ENCODE measurements at places on chromosomes 2 and 18. TPM values are rescaled to one million over a fixed set of nuclear protein-coding genes. Genes with fewer than 3 reads are reported as not detected.

The RESP18 gene
- total RNA-seq = not detected

The ST8SIA5 gene
- not detected for total RNA-seq

The ACKR3 gene
- 2.2 TPM for total RNA-seq

The C1QL2 gene
- total RNA-seq = not detected

The ANKRD30B gene
- not detected for total RNA-seq

The CRACDL gene
- not detected for total RNA-seq

The CHRND gene
- total RNA-seq = not detected

The ACVR1C gene
- 2.3 TPM for total RNA-seq

DNA sequence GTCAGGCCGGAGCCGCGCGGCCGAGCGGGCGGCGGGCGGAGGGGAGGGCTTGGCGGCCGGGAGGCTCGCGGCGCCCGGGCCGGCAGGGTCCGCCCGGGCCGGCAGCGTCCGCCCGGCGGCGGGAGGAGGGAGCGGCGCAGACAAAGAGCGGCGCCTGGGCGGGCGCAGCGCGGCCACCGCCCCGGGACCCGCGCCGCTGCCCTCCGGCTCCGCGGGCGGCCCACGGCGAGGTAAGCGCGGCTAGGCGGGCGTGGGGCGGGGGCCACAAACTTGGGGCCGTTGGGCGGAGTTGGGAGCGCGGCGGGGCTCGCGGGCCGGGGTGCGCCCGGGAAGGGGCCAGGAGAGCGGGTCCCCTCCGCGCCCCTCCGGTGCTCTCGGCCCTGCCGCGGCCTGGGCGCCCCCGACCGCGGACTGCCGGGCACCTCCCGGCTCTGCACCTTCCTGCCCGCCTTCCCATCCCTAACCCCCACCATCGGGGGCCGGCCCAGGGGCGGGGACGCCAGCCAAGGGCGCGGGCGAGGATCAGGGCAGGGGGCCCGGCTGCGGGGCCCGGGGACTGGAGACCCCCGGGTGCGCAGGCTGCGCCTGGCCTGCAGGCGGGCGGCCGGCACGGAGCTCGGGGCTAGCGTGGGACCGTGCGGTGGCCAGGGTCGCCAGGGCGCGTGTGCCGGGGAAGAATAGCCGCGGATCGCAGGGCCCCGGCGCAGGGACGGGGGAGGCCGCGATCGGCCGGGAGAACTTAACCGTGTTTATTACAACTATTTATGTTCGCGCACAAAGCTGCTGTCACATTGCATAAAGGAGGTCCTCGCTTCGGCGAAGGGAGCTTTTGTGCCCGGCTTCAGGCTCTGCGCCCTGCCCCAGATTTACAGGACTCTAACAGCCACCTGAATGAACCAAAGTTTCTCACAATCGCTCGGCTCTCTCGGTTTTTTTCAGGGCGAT is at the start of gene NCK2:
Gene NCK2 (plus strand): TSS at position 4 of the 945 bp plus-strand sequence. CDS start 110,152 bp downstream, outside the sequence.
- peak; percentile 45 for DNase-seq

GRCh38 chr2:198135481-198135934 is 331.1 kb downstream of the PLCL1 start:
- no peak for DNase-seq

- no peak for DNase-seq
Observed at GRCh38 chr2:237280229-237280628, 133.7 kb downstream of the COL6A3 start.

GRCh38 chr2:55334728-55335127 is 65.7 kb upstream of the MTIF2 start:
- DNase-seq = no peak

DNA sequence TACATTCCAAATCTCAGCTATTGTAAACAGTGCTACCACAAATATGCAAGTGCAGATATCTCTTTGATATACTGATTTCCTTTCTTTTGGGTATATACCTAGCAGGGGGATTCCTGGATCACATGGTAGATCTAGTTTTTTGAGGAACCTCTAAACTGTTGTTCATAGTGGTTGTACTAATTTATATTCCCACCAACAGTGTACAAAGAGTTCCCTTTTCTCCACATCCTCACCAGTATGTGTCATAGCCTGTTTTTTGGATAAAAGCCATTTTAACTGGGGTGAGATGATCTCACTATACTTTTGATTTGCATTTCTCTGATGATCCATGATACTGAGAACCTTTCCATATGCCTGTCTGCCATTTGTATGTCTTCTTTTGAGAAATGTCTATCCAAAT is 6.3 kb upstream of the CCNT2 start:
- no peak for DNase-seq

DNA sequence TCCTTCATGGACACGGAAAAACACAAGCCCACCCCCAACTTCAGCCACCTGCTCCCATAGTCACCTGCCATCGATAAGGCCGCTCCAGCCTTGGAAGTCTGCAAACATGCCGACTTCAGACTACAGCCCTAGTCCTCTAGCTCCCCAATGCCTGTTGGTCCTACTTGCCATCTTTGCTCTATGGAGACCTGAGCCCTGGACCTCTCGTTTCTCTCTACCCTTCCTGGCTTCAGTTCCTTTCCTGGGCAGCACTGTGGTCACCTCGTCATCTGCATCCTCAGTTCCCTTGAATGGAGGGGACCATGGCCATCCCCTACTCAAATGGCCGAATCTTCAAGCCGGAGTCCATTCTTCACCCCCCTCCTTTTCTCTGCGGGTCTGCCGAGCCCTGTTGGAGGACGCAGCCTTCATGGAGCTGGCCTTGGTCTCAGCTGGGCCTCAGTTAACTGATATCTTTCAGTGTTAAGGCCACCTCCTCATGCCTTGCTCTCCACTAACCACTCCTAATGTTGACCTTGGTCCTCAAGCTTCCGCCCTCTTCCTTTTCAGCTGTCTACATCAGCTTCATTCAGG is 47.7 kb upstream of the GBX2 start:
- no peak for DNase-seq

DNA sequence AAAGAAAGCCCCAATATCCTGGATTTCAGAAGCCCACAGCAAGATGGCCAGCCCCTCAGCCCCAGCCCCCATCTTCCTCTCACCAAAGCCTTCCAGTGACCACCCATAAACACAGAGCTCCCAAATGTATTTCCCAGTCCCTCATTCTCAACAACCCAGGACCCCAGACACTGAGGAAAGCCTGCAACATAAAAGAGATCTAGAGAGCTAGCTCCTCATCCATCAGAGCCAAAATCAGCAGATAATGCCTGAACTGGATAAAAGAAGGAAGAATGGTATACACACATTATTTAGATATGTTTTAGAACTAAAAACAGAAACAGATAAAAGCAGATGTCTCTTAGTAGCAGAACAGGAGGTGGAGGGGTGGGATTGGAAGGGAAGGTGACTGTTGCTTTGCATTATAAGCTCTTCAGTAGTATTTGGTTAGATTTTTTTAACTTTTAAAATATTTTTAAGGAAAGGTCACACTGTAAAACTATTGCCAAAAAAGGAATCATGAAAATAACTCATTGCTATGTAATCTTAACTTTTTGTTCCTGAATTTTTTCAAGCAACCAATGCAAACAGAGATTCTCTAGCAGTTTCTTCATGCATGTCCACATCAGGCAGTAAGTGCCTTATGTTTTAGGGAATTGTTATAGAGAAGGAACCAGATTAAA is 144.2 kb upstream of the PKDCC start:
- DNase-seq = no peak

GRCh38 chr2:8414946-8415879 is 266.6 kb upstream of the ID2 start:
- no peak for DNase-seq

GRCh38 chr2:59884166-59884565 is 669.3 kb downstream of the BCL11A start:
- no peak for DNase-seq

- peak; percentile 37 for DNase-seq
Observed at GRCh38 chr2:118013221-118013723, 598 bp downstream of the CCDC93 start.

DNA sequence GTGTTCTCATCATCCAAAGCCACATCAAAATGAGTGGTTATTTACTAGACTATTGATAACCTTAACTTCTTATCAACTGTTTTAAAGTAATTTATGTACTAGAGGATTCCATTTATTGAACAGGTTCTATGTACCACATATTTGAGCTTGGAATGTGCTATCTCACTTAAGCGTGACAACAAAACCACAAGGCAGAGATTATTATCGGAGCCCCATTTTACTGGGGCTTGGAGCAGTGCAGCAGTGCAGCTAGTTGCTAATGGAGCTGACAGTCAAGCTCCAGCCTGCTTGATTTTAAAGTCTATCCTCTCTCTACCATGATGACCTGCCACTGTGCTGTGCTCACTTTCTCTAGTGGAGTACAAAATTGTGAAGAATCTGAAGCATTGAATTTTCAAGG is 24.6 kb downstream of the GCG start:
- no peak for DNase-seq

DNA sequence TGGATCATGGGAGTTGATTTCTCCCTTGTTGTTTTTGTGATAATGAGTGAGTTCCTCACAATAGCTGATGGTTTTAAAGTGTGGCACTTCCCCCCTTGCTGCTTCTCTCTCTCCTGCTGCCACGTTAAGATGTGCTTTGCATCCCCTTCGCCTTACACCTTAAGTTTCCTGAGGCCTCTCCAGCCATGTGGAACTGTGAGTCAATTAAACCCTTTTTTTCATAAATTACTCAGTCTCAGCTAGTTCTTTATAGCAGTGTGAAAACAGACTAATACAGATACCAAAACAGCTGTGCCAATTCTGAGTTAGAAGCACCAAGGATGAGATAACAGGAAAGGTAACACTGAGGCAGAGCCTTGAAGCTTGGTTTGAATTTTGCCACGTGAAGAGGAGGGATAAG is 44.7 kb downstream of the ITSN2 start:
- DNase-seq = peak; percentile 27

DNA sequence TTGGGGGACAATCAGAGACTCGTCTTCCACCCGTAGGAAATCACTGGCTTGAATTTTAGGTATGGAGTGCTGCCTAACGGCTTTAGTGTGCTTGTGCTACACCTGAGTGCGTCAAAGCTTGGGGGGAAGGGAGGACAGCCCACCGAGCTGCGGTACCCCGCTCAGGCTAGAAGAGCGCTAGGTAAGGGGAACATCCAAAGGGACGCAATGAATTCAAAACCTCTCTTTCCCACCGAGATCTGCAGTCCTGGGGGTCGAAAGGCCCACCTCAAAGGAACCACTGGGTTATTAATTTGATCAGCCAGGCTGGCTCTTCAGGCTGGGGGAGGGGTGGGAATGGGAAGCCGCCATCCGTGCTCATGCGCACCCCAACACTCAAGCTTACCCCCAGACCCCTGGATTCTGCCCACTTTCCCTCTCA is 2.7 kb downstream of the EPHA4 start:
- no peak for DNase-seq

- no peak for DNase-seq
Observed at GRCh38 chr2:8494589-8494988, 187.3 kb upstream of the ID2 start.

GRCh38 chr2:176178757-176179295 is 9.6 kb upstream of the HOXD1 start:
- DNase-seq = no peak

DNA sequence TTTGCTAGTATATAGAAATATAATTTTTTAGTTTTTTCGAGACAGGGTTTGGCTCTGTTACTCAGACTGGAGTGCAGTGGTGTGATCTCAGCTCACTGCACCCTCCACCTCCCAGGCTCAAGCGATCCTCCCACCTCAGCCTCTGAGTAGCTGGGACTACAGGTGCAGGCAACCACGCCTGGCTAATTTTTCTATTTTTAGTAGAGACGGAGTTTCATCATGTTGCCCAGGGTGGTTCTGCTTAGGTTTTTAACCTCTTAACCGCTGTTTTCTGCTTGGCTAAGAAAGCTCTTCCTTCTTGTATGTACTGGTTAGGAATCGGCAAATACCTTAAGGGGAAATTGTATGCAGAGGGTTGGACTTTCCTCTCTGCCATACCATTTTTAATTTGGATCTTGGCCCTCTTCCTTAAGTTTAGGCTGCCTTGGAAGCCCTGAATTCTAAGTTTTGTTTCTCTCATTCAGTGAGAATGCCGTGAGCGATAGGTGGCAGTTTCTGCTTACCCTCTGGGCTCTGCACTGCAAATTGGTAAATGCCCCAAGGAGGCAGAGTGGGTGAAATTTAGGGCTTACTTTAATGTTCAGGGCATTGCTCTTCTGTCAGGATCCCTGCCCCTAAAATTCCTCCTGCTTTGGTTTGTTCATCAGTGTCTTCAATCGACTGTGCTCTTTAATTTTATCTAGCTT is 32.3 kb downstream of the EML6 start:
- no peak for DNase-seq
